Left colon (tissue), 2 donors: ENCODE measurements at places on chromosomes 4 and X.

GRCh38 chrX:136086521-136086920 is 60.8 kb upstream of the FHL1 start:
- DNase-seq, result no peak

GRCh38 chr4:76850010-76850441 is 47.9 kb downstream of the SOWAHB start:
- DNase-seq, result no peak

GRCh38 chrX:42978655-42979379 is 200.9 kb upstream of the PPP1R2C start:
- no peak for DNase-seq

GRCh38 chr4:99507349-99507748 is 3.5 kb upstream of the C4orf17 start:
- no peak for DNase-seq

DNA sequence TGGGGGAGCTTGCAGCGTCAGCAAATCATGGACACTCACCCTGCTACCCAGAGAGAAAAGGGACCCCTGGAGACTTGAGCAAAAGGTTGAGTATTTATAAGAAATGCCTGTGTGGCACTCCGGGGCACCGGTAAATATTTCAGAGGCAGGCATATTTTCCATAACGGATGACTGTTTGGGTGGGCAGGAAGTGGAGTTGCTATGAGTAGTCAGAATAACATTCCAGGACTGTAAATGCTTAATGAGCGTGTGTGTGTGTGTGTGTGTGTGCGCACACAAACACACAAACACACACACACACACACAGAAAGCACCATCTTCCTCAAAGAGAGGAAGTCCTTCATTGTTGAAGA is 74.6 kb downstream of the MXRA5 start:
- DNase-seq, result no peak

DNA sequence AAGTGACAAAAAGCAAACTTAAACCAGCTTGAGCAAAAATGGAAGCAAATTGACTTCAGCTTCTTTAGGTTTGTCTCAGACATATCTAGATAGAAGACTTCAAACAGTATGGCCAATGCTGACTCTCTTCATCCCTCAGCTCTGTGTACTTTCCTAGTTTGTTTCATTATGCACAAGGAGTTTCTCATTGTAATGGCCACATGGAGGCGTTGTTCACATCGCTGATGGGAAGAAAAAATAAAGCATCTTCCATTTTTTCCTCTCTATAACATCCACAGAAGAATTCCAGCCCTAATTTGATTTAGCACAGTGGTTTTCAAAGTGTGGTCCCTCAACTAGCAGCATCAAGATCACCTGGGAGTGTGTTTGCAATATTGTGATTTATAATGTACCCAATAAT is 397.5 kb upstream of the PRKX start:
- DNase-seq, result no peak

- no peak for DNase-seq
Measured at GRCh38 chrX:13059637-13060499, 15.4 kb upstream of the FAM9C start.

DNA sequence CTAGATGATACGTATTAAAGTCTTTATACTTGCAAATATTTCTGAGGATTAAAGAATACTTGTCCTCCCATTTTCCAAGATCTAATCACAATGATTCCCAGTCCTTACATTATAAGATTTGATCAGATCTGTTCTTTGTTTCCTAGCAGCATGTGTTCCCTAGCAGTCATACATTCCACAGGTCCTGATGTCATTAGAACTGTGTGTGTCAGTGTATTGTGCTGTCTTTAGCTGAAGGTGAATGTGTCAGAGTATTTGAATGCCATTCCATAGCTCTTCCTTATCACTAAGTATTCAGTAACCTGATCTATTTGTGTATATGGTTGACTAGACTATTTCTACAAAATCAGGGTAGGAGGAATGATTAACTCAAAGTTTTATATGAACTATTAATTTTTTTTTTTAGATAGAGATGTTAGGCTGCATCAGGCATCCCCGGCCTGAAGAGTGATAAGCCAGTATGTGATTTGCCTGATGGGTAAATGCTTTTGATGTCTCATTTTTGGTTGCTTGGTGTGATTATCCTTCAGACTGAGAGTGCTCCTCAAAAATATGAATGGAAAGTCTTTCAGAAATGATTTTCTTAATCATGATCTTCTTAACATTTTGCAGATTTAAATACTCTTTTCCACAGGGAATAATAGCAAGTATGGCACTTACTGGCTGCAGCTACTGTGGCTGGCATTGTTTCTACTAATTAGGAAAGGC is 4.4 kb downstream of the ADGRL3 start:
- DNase-seq, result no peak

- DNase-seq, result no peak
Measured at GRCh38 chr4:157999723-158000122, 173.1 kb downstream of the GASK1B start.

- peak; percentile 25 for DNase-seq
Measured at GRCh38 chr4:134544303-134544770, 342.7 kb upstream of the PABPC4L start.

DNA sequence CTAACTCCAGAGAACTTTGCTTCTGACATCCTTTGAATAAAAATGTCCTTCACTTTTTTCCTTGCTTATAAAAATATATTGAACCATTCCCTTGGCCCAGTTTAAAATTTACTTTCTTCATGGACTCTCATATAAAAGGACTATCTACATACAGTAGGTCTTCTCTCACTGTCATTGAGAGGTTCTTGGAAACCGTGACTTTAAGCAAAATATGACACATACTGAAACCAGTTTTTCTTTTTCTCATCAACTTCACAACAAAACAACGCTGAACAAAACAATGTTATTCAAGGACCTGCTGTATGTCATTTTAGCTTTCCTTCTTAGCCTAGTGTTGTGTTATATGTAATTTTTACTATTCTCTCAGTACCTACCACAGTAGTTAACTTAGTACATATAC is 496.8 kb downstream of the CENPC start:
- DNase-seq, result no peak

GRCh38 chrX:4277122-4277521 is 563.7 kb upstream of the PRKX start:
- DNase-seq, result no peak

DNA sequence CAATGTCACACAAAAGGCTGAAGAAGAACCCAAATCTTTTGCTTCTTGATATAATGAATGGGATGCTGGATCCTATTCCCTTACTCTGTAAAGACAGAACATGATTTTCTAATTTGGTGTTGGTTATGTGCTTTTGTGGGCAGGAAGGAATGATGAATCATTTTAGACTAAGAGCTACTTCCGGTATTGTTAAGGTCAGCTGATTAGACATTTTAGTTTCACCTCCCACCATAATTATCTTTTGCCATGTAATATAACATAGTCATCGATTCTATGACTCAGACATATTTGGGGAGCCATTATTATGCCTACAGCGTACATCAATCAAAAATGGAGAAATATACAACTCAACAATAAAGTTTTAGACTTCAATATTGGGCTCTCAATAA is 265.3 kb downstream of the ZNF674 start:
- no peak for DNase-seq

- no peak for DNase-seq
Measured at GRCh38 chrX:77119706-77120105, 327.5 kb upstream of the FGF16 start.

- no peak for DNase-seq
Measured at GRCh38 chr4:99998062-99998867, 48.2 kb upstream of the H2AZ1 start.

DNA sequence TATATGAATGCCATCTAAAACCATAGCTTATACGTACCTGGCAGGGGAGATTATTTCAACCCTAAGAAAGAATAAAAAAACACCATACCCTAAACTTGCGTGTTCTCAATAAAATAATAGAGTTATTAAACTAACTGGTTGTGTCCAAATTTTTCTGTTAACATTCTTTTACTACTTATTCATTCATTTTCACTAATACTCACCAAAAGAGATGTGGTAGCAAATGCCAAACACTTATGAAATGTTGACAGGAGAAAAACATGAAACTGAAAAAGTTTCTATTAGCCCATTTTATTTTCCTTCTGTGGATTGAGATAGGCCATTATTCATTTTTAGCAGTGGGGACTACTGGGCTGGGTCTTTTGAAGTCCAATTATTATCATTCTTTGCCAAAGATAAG is 102.0 kb downstream of the TSPAN5 start:
- DNase-seq, result no peak

GRCh38 chrX:3581609-3582108 is 131.8 kb downstream of the PRKX start:
- no peak for DNase-seq

DNA sequence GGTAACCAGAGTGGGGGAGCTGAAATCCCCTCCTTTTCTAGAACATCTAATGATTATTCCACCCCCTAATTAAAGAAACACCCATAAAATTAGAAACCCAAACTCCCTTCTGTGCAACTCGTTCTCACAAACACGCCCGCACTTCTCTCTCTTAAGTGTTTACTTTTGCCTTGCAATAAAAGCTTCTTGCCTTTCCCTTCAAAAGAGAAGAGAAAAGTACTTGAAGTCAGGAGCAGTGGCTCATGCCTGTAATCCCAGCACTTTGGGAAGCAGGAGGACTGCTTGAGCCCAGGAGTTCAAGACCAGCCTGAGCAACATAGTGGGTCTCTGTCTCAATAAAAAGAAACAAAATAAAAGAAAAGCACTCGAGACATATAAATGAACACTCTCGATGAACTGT is 3.6 kb upstream of the GPR173 start:
- DNase-seq, result no peak

- DNase-seq, result peak; percentile 60
Measured at GRCh38 chrX:41085878-41086626, 807 bp downstream of the USP9X start.

- no peak for DNase-seq
Measured at GRCh38 chrX:143934542-143934941, 50.7 kb downstream of the UBE2NL start.

- no peak for DNase-seq
Measured at GRCh38 chr4:112152521-112152920, 7.3 kb downstream of the FAM241A start.

DNA sequence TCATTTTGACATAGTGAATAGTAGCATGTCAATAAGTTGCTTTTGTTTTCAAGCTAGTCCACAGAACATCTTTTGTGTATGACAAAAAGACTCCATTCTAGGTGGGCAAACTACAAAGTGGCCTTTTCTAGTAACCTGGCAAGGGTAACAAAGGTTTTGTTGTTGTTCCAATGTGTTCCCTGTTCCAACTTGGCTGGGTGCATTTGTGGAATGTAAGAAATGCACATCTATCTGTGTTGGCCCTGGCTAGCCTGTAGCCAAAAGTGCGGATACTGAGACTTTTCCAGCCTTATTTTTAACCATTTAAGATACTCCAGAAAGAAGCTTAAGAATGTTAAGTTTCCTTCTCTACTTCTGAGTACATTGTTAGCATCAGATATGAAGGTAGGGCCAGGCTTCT is 118.7 kb upstream of the CHRDL1 start:
- no peak for DNase-seq

GRCh38 chrX:1472975-1473374 is 20.3 kb upstream of the ASMTL start:
- no peak for DNase-seq

DNA sequence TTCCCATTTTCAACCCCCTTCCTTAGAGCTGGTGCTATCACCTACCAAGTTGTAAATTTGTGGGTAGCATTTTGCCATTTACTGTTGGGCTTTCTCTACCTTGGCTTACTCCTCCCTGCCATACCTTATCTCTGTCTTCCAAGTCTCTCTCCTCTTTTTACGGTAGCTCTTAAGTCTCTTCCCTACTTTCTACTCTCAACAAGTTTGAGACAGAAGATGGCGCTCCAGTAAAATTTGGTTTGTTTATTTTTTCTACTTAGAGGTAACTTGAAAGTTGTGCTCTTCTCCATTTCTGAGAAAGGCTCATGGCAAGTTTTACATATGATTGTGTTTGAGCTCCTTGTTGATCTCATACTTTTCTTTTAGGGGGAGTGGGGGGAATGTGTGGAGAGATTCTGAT is 1508.1 kb downstream of the TECRL start:
- no peak for DNase-seq

DNA sequence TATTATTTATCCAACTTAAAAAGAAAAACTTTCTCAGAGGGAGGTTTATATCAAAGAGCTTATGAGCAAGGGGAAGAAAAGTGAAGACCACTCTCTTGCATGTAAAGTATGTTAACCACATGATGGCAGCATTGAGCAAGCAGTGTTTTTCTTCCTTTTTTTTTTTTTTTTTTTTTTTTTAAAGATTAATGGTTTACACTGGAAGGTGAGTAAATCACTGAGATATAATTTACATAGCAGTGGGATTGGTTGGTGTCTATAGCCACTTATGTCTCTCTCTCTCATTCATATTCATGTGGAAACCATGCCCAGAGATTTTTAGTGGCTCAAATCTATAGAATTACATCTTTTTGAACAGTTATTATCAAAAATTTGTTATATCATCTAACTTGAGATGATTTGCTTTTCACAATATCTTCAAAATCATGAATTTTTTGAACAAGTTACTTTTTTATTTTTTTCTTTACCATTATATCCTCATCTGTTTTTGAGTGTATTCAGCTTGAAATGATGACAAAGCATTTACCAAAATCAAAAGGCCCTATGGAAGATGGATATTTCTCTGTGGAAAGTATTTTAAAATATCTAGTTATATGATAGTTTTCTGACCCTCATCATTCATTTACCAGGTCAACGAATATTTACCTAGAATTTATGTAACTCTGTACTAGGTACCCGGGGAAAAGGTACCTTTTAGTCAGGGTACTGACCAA is 31.6 kb downstream of the MTHFD2L start:
- DNase-seq, result no peak

GRCh38 chr4:95572304-95572991 is 23.7 kb upstream of the UNC5C start:
- no peak for DNase-seq

DNA sequence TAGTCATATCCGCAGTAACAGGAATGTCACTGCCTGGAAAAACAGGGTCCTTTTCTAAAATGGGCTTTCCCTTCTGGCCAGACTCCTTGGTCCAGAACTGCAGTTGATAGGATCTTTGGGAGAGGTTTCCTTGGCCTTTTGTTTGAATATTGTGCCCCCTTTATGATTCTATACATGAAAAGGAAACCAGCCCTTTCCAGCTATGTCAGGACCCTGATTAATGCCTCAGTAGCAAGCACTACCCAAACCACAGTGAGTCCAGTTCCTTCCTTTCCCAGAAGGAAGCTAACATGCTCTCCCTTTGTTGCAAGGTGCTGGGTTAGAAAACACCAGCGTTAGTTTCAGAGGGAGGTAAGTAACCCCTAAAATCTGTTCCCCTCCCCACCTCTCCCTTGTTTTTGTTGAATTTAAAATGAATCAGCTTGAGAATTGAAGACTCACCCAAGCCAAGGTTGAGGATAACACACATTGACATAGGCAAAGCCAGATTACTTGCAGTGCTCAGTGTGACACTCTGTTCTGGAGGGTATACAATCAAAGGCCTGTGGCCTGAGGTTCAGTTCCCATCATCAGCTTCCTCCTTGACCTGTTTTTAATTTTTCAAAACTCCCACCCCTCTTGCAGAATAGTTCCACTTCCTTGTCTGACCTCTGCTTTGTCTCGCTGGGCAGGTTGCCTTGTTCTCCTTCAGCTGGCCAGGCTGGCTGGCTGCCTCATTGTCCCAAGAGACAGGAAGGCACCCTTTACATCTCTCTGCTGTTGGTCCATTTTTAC is 87.6 kb upstream of the PLAC1 start:
- no peak for DNase-seq
